IPS-NIHi11 (cell line): ENCODE measurements at places on chromosomes 3 and 15.

- DNase-seq, result no peak
Observed at GRCh38 chr15:63013052-63013808, 29.3 kb upstream of the TPM1 start.

DNA sequence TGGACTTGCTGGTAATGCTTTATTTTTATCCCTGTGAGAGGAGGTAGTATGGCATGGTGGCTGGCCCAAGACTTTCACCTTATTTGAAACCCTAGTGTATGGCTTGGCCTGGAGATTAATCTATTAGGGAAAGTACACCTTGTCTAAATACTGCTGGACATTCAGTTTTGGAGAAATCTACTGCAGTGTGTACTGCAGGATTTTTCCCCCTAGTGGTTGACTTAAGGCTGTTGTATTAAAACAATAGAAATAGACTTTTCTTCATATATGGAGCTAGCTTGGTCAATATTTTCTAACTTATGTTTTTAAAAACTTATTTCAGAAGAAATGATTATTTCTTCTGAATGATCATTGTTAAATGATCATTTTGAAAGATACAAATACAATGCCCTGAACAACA lies 13.9 kb upstream of the SLITRK3 start:
- no peak for DNase-seq

- no peak for DNase-seq
Observed at GRCh38 chr3:138441742-138442141, 7.3 kb downstream of the ESYT3 start.

DNA sequence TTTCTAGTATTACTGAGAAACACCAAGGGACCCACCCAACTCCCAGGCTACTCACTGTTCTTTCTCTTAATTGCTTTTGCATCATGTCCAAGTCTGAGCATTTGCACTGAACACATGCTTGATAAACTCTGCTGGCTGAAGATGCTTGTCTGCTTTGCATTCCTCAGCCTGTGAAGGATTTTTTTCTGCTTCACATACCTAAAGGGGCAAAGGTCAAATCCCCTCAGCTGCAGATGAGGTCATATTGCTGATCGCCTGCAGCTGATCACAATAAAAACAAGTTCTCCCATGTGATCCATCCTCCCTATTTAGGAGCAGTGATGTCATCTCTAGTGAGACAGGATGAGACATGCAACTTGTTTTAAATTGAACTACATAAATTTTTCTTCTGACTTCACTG lies 84.6 kb upstream of the DCBLD2 start:
- peak; percentile 72 for DNase-seq

DNA sequence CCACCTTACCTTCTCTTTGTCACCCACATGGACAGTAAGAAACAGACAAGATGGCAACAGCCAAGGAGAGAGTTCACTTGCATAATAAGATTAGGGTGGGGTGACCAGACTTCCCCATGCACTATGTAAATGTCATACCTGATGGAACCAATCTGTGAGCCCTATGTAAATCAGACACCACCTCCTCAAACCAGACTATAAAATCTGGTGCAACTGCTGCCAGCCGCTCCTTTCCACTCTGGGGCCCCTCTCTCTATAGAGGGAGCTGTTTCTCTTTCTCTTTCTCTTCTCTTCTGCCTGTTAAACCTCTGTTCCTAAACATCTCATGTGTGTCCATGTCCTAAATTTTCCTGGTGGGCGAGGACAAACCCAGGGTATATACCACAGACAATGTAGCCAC lies 405.5 kb upstream of the CNTN4 start:
- no peak for DNase-seq

DNA sequence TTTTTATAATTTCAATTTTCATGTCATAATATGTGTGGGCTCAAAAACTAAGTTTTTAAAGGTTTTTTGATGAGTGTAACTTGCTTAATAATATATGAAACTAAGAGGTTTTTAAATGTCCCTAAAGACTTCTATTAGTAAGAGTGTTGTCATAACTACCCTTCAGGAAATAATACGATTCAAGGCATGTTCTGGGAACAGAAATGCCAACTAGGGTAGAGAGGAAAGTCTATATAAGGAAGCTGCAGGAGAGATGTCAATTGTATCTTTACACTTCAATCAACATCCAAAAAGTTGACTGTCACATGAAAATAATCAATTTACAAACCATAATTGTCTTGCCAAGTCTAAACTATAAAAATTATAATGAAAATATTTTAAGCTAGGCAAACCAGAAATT lies 76.3 kb downstream of the SMARCC1 start:
- DNase-seq, result no peak

DNA sequence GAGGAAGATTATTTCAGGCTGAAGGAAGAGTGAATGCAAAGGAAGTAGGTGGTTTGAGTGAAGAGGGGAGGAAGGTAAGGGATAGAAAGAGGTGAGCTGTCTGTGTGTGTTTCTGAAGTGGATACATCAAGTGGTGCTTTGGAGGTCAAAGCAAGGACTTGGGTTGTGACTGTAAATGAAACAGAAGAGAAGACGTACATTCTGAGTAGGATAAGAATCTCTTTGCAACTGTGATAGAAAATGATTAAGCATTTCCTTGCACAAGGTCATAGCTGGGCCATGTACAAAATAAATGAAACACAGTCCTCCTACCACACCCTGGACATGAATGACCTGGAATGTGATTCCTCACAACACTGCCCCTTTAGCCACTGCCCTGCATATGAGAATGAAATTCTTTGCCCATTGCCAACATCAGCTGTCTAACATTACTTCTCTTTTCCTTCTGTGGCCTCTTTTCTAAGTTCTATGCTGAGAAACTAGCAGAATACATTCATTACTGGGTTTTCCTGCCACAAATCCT lies 28.3 kb upstream of the MINDY4B start:
- DNase-seq, result no peak

DNA sequence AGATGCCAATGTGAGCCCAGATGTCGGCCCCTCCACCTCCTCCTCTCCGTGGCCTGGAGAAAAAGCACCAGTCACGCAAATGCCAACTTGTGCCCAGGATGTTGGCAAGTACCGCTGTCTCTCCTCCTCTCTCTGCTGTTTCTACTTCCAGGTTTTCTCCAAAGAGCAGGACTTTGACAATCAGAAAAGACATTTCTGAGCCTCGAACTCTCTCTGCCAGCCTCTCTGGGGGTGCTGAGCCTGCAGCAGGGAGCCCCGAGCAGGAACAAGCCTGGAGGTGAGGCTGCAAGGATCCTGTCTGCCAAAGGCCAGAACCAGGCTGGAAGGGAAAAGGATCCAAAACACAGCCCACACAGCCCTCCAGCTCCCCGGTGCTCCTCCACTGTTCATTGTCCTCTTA lies 89.7 kb downstream of the SEC22A start:
- no peak for DNase-seq

- no peak for DNase-seq
Observed at GRCh38 chr3:181454451-181455027, 257.2 kb upstream of the SOX2 start.

DNA sequence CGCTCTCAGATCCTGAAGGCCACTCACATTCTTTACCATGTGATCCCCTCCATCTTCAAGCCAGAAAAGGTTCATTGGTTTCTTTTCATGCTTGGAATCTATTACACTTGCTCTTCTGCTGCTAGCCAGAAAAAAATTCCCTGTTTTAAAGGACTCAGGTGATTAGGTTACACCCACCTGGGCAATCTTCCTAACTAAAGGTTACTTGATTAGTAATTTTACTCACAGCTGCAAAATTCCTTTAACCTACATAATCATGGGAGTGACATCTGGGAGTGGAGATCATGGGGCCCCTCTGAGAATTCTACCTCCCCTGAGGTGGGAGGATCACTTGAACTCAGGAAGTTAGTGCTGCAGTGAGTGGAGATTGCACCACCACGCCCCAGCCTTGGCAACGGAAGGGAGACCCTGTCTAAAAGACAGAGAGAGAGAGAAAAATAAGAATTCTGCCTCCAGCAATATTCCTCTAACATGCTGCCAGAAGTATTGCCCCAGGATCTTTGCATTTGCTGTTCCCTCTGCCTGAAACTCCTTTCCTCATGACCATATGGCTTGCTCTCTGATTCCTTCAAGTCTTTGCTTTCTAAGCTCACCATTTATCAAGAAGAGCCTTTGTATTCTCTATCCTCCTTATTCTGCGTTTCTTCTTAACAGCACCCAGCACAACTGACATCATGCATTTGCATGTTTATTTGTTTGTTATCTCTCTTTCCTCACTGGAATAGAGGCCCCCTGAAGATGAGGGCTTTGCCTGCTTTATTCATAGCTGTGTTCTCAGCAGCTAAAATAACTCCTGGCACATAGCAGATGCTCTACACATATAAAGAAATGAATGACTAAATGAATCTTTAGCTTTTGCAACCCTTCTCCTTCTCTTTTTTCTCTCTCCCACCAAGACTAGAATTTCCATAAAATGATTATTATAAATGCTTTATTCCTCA lies 68.2 kb downstream of the EDEM1 start:
- DNase-seq, result no peak

DNA sequence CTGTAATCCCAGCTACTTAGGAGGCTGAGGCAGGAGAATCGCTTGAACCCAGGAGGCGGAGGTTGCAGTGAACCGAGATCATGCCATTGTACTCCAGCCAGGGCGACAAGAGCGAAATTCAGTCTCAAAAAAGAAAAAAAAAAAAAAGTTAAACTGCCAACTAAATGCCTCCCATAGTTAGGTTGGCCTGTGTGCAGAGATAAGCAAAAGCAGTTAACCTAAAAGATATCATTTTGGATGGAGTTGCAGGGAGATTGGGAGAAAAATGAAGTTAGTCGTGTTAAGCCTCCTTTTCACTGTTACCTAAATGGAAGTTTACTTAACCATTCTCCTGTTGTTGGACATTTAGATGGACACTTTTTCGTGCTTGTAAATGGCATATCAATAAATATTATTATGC lies 11.4 kb upstream of the FETUB start:
- DNase-seq, result no peak

DNA sequence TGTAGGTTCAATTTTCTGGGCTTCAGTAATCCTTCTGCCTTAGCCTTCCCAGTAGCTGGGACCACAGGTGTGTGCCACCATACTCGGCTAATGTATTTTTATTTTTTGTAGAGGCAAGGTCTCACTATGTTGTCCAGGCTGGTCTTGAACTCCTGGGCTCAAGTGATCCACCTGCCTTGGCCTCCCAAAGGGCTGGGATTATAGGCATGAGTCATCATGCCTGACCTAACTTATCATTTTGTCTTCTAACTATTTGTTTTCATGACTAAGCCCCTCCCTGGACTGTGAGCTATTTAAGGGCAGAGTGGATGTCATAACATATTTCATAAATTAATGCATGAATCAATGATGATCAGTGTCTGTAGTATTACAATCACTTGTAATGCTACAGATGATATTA lies 56.1 kb upstream of the PIAS1 start:
- DNase-seq, result no peak

- no peak for DNase-seq
Observed at GRCh38 chr3:42804831-42805132, 492 bp upstream of the HIGD1A start.

GRCh38 chr3:94162700-94163099 lies 99.8 kb downstream of the NSUN3 start:
- no peak for DNase-seq

DNA sequence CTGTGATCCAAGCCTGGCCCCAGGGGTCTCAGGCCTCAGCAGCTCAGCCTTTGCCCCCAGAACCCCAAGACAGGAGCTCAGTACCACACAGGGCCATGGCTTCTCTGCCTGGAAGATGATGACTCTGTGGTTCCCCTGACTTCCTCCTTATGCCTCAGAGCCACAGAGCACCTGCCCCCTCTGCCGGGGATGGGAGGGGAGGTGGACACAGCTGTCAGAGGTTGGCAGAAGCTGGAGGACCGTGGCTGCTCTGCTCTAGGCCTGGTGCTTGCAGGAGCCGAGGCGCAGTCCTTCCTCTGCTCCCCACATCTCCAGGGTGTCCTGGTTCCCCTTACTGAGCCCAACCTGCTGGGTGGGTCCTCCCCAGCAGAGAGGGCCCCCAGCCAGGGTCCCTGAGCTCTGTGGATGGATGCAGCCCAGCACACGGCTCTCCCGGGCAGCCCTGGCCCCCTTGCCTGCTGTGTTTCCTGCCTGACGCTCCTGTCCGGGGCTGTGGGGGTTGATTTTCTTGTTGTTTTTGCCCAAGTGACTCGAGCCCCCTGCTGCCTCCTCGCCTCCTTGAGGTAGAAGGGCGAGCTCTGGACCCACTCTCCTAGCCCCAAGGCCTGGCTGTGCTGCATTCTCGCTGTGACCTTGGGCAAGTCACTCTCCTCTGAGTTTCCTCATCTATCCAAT lies 36.6 kb downstream of the PSTPIP1 start:
- no peak for DNase-seq

DNA sequence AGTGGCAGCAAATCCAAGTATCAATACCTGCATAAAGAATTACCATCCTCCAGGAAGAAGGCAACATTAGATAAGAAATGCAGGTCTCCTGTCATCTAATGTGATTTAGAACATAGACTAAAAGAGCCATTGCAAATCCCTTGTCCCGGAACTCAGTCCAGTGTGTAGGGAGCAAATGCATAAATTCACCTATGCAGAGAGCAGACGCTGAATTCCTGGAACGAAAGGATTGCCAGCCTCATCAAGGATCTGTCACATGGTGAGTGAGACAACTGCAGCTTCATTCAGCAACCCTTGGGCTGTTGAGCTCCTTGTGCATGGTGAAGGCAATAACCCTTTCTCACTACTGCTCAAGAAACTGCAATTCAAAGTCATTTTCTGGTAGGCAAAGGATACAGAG lies 696.8 kb upstream of the CFAP20DC start:
- DNase-seq, result no peak

DNA sequence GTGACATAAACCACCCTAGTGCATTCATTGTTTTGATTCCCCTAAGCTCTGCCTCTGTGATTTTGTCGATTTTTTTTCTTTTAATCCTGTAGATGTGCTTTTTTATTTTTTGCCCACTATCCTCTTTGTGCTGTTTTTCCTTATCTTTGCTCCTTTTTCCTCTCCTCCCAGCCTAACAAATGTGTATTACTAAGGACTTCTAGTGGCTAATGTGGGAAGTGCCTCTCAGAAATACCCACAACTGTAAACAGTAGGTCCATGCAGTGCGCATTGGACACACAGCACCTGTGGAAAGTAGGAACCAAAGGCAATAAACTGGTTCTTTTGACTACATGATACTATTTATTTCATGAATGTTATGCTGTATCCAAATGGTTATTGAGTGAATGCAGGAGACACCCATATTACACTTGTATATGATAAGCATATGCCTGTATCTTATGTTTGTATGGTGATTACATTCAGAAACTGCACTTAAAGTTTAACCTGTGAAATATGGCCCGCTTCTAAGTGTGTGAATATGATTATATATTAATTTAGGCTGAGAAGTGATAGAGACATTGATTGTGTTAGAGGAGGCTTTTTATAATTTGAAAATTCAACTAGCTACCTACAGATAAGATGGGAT lies 147.8 kb downstream of the PLCL2 start:
- DNase-seq, result peak; percentile 67

GRCh38 chr3:177405191-177405672 lies 207.9 kb upstream of the TBL1XR1 start:
- DNase-seq, result no peak

- DNase-seq, result peak; percentile 34
Observed at GRCh38 chr15:39874890-39875549, 45.0 kb downstream of the GPR176 start.

DNA sequence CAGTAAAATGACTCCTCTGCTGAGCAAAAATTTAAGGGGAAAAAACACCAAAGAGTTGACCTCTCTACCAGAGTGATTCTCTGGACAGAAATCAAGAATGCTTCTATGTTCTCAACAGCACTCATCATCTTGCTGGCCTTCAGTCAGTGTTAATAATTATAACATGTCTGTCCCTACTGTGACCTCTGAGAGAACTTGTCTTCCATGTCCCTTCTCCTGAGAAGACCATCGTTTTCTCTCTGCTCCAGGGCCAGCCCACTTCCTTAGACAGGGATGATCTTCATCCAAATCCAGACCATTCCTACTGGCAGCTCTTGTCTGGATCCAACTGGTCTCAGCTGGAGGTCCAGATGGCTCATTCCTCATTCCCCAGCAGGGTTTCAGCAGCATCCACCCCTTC lies 139.0 kb upstream of the NECTIN3 start:
- no peak for DNase-seq
